Endothelial cell (in vitro differentiated cells): ENCODE measurements at places on chromosomes 13 and 19. TPM values are rescaled to one million over a fixed set of nuclear protein-coding genes. Genes with fewer than 3 reads are reported as not detected.

TSPAN16 gene
- not detected for total RNA-seq

C19orf53 gene
- 98.4 TPM for total RNA-seq

MCEMP1 gene
- total RNA-seq = not detected

ACP7 gene
- total RNA-seq = 0.46 TPM

C19orf81 gene
- total RNA-seq = not detected

SULT2B1 gene
- 0.62 TPM for total RNA-seq

- no peaks in the 10 kb centered on the region for H3K4me1 ChIP-seq
- no peaks in the 10 kb centered on the region for H3K36me3 ChIP-seq
- no peak for DNase-seq
- no peak overlapping the region for H3K4me3 ChIP-seq
Observed at GRCh38 chr13:34347784-34348573, 530.0 kb downstream of the RFC3 start.

- H3K27ac ChIP-seq = peak overlapping the region; percentile 18
- DNase-seq = no peak
Observed at GRCh38 chr19:19259741-19260140, 13.4 kb downstream of the TM6SF2 start.

- H3K4me1 ChIP-seq = peaks cover 2% of the 10 kb centered on the region
- no peak overlapping the region for H3K27ac ChIP-seq
- no peaks in the 10 kb centered on the region for H3K36me3 ChIP-seq
- H3K27me3 ChIP-seq = no peaks in the 10 kb centered on the region
- H3K4me3 ChIP-seq = no peak overlapping the region
- no peak for DNase-seq
Observed at GRCh38 chr13:40453351-40454021, 213.0 kb downstream of the FOXO1 start.

DNA sequence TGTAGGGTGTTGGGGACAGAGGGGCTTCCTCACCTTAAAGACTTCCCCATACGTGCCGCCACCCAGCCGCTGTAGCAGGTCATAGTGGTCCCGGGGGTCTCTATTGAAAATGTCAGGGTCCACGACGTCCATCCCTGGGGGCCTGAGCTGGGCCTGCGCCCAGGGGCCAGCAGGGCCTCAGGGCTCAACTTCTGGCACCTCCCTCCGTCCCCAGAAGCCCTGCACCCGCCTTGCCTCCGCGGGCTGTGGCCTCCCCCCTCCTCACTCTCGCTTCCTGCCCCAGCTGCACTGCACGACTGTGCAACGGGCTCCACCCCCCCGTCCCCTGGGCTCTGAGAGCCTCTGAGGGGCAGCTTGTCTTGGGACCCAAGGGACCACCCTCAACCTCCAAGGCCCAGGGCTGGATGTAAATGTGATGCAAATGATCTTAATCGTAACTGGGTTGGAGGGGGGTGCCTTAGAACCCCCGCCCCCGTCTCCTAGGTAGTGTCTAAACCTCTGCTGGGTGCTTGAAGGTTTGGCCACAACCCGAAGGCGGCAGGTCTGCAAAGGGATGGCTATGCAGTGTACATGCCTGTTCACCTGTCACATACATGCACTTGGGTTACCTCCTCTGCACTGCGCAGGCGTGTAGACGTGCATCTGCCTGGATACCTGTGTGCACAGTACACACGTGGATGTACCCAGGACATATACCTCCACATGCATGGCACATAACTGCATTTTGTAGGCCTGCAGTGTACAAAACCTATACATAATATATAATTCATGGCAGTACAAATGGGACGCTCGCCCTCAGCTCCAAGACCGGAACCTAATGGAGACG lies at the start of gene MAP4K1:
MAP4K1 (minus strand) TSS at position 190 of the 826 bp plus-strand sequence; CDS start at position 132, 58 bp downstream.
- H3K4me3 ChIP-seq = peak within 1 kb of the TSS; percentile 100
- H3K36me3 ChIP-seq = peaks cover 20% of the 10 kb centered on the region
- H3K27me3 ChIP-seq = peaks cover 21% of the 10 kb centered on the region
- H3K4me1 ChIP-seq = peaks cover 19% of the 10 kb centered on the region
- DNase-seq = no peak

DNA sequence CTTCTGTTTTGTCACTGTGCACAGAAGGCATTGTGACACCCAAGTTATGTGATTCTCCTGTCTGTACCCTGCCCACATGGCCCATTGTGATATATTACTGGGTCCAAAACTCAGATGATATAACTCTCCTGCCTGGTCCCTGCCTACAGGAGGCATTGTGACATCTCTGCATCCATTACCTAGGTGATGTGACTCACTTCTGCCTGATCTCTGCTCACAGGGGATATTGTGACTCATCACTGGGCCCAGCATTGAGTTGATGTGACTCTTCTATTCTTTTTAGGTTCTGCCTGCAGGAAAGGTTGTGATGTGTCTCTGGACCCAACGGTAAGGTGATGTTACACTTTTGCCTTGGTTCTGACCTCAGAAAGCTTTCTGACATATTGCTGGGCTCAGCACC lies 67.9 kb upstream of the ZNF724 start:
- H3K27me3 ChIP-seq = peaks cover 10% of the 10 kb centered on the region
- peaks cover 28% of the 10 kb centered on the region for H3K36me3 ChIP-seq
- H3K27ac ChIP-seq = no peak overlapping the region
- H3K4me3 ChIP-seq = no peak overlapping the region

- H3K27ac ChIP-seq = no peak overlapping the region
- no peaks in the 10 kb centered on the region for H3K27me3 ChIP-seq
- H3K4me1 ChIP-seq = peaks cover 1% of the 10 kb centered on the region
- H3K36me3 ChIP-seq = no peaks in the 10 kb centered on the region
- no peak for DNase-seq
Observed at GRCh38 chr13:75836441-75836840, 200.3 kb downstream of the LMO7 start.

DNA sequence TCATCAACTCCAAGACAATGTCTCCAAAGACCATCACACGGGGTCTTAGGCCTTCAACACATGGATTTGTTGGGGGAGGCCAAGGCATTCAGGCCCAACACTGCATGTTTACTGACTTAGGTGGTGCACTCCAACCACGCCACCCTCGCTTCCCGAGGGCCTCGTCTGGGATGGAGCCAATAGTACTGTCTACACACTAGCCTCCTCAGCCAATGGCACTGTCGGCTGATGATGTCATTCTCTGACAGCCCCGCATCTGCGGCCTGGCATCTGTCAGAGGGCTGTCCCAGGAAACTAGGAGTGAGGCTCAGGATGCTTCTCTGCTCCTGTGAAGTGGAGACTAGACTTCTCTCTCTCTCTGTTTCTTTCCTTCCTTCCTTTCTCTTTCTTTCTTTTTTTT lies 96.6 kb downstream of the TEX26 start:
- no peak overlapping the region for H3K4me3 ChIP-seq
- no peak overlapping the region for H3K27ac ChIP-seq
- no peaks in the 10 kb centered on the region for H3K36me3 ChIP-seq

DNA sequence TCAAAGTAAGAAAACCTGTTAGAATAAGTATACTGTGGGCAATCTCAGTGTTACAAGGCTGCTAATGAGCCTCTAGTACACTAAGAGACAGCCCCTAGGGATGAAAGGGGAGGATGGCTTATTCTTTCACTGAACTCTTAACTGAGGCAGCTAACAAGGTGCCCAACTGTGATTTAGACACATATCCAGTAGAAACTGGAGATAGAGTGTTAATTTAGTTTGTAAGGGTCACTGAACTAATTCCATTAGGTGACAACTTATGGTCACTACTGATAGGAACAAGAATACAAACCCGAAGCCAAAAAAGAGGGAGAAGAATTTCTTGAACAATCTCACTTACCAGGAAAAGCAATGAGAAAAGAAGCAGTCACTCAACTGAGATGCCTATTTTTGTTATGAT lies 1010.6 kb downstream of the PCDH9 start:
- H3K27me3 ChIP-seq = no peaks in the 10 kb centered on the region
- no peak overlapping the region for H3K4me3 ChIP-seq
- DNase-seq = no peak
- no peaks in the 10 kb centered on the region for H3K36me3 ChIP-seq
- no peak overlapping the region for H3K27ac ChIP-seq
